ENCODE measurements at places on chromosomes 11 and 22. TPM values are rescaled to one million over a fixed set of nuclear protein-coding genes. Genes with fewer than 3 reads are reported as not detected.

The GPR83 gene
- not detected for total RNA-seq

The PIWIL4 gene
- 3.4 TPM for total RNA-seq

The SSH3 gene
- total RNA-seq = 23.3 TPM

The UPB1 gene
- not detected for total RNA-seq

The ELP4 gene
- total RNA-seq = 12.3 TPM

The OR8D1 gene
- not detected for total RNA-seq

The SCGB2A2 gene
- total RNA-seq = not detected

The GAS2 gene
- total RNA-seq = 0.64 TPM

The RTN4RL2 gene
- 2.7 TPM for total RNA-seq

The SHANK3 gene
- total RNA-seq = 2.4 TPM

The HYLS1 gene
- total RNA-seq = 5.9 TPM

The MACROD1 gene
- total RNA-seq = 15.3 TPM

The SLC22A6 gene
- not detected for total RNA-seq

The SLC37A2 gene
- total RNA-seq = not detected

The FGF3 gene
- total RNA-seq = not detected

The SCGB1D2 gene
- total RNA-seq = not detected

The DRAP1 gene
- total RNA-seq = 147 TPM

The MS4A3 gene
- total RNA-seq = not detected

The CCDC90B gene
- total RNA-seq = 35.9 TPM

The NLRP10 gene
- not detected for total RNA-seq

The PGA4 gene
- total RNA-seq = not detected

The PHF5A gene
- 30.6 TPM for total RNA-seq

The POLR2F gene
- total RNA-seq = 65.2 TPM

The CCDC116 gene
- 0.34 TPM for total RNA-seq

The XKR3 gene
- total RNA-seq = 0.05 TPM

The TNNT3 gene
- total RNA-seq = 2.9 TPM

The CHST1 gene
- 83.0 TPM for total RNA-seq

The PGAP2 gene
- 15.3 TPM for total RNA-seq

The ACER3 gene
- 5.7 TPM for total RNA-seq

The APOBEC3B gene
- 1.9 TPM for total RNA-seq

The GGT1 gene
- total RNA-seq = 0.69 TPM

The LRP4 gene
- total RNA-seq = 5.5 TPM

The FOLH1 gene
- total RNA-seq = not detected

The ZDHHC24 gene
- total RNA-seq = 19.3 TPM

The VWCE gene
- 16.8 TPM for total RNA-seq

The NXPE4 gene
- total RNA-seq = not detected

The C11orf42 gene
- total RNA-seq = not detected

The RASD2 gene
- not detected for total RNA-seq

The PUS3 gene
- total RNA-seq = 12.0 TPM

The KCNE3 gene
- 3.4 TPM for total RNA-seq

The CDON gene
- 17.8 TPM for total RNA-seq

The SEPTIN3 gene
- not detected for total RNA-seq

The PRG3 gene
- not detected for total RNA-seq

The PNPLA5 gene
- not detected for total RNA-seq

The USH1C gene
- total RNA-seq = not detected

Data from cardiac ventricle fibroblast (primary cell).